Pancreas (tissue), 10 donors: ENCODE measurements at places on chromosomes 2 and 18. TPM values are rescaled to one million over a fixed set of nuclear protein-coding genes. Genes with fewer than 3 reads are reported as not detected.

DNA sequence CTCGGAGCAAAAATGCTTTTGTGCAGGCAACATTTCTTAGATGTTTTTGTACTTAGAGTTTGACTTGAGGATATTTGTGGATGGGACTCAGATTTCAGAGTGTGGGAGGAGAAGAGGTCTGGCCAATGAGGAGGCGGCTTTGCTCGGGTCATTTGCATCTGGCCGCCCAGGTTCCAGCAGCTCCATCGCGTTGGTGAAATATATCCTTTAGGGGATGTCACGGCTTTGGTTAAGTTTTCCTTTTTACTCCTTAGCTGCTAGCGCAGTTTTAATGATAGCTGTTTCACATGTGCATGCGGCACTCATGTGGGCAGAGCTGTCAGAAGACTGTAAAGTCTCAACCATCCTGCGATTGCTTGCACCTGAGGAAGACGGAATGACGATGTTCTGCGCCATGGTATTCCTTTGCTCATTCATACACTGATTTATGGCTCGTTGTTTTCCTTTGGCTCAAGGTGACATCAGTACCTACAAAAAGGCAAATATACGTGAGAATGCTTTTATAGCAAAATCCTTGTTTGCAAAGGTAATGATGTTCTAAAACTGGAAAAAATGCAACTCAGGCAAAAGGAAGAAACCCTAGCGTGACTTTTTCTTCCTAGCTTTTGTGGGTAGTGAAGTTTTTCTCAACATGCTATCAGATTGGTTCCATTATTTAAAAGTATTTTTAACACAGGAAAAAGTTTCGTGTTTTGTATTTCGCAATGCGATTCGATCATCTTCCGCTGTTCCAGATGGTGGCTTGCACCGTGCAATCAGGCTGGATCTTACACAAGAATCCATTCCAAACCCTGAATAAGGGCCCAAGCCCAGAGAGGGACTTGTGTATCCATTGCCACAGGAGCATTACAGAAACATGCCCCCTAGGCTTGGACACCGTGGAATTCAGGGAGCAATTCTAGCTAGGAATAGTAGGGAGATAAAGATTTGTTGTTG lies 70.5 kb upstream of the ZNF516 start:
- DNase-seq, result peak; percentile 52

DNA sequence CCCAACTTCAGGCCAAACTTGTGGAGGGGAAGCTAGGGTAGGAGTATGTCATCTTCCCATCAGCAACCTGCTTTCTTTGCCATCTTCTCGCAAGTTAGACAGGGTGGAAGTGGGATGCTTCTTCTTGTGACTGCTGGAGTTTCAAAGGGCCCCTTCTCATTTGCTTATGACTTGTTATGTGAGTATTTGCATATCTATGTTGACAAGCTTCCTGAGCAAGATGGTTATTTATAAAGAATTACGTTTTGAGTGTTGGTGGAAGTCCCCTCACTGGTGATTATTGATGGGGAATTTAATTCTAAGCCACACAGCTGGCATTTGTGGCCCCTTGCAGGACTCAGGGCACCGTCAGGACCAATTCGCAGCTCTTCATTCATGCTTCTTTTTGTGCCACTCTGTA lies 791.0 kb downstream of the LRRTM4 start:
- no peak for DNase-seq

GRCh38 chr2:47249157-47249900 lies 94.2 kb upstream of the STPG4 start:
- DNase-seq, result no peak

DNA sequence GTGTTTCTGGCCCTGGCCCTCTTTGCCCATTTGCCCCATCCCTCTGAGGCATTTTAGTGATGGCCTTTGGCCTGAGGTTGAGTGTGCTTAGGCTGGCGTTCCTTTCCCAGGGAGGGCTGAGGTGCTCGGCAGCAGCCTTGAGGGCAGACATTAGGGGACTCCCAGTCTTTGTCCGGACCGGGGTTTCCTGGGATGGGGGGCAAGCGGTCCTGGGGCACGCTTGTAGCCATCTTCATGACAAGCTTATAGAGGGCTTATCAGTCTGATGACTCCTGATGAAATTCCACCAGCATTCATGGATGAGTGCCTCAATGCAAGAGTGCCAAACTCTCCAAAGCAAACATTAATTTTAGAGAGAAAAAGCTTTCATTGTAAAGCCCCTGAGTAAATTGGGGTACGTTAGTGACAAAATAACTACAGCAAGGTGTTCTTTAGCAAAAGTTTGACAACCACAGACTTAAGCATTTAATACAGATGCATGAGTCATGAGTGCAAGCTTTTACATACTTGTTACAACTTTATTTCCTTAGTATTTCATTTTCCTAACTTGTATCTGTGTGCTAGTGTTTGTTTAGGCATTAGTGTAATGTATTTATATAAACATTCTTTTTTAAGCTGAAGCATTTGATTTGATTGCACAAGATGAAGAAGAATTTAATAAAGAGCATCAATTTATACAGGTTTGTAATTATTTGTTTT lies 45.6 kb downstream of the CEP192 start:
- no peak for DNase-seq

- no peak for DNase-seq
These were observed 108.1 kb downstream of the LYPD6 start for GRCh38 chr2:149438330-149438960.

- DNase-seq, result no peak
These were observed 28.5 kb downstream of the MAP4K3 start for GRCh38 chr2:39408351-39409136.

GRCh38 chr2:198285216-198285615 lies 480.8 kb downstream of the PLCL1 start:
- DNase-seq, result no peak

GRCh38 chr18:12369211-12369610 lies 7.8 kb downstream of the AFG3L2 start:
- DNase-seq, result no peak

- DNase-seq, result no peak
These were observed 44.1 kb downstream of the ACAA2 start for GRCh38 chr18:49769047-49769728.

DNA sequence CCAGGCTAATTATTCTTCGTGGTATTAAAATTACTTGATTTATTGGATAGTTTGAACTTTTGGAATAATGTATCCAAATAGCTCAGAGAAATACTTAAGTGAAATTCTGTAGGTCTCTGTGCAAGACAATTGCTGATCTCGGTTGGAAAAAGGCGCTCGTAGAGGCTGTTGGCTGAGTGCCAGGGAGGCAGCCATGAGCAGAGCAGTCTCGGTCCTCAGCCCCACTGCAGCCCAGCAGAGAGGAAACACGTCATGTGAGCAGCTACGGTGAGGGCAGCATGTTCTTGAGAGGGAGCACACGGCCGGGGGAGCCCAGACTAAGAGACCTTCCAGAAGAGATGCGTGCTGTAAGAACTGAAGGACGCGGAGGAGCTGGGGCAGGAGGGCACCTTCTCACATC lies 42.5 kb downstream of the DCDC2C start:
- no peak for DNase-seq

DNA sequence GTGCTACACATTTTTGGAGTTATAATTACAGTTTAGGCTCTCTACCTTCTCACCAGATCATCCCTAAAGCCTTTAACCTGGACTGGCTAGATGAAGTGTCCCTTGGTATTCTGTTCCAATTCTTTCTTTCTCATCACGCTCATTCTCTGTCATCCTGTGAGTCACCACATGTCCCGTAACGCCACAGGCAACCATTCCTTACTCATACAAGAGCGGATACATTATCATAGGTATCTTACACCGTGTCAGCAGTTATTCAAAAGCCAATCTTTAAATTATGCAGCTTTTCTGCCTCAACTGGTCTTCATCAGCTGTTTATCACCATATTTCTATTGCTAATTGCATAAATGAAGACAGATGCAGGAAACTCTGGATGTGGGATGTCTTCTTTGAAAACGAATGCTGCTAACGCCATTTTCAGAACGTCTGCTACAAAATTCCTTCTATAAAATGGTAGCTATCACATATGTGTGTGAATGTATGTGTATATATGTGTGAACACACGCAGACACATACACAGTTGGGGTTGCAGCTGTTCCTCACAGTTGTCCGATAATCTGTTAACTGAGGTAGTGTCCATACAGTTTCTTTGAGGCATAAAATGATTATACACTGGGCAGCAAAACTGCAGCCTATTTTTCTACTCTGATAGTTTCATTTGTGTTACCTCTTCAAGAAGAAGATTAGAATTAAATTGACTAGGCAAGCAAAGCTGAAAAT lies 47.9 kb downstream of the EML6 start:
- DNase-seq, result no peak

DNA sequence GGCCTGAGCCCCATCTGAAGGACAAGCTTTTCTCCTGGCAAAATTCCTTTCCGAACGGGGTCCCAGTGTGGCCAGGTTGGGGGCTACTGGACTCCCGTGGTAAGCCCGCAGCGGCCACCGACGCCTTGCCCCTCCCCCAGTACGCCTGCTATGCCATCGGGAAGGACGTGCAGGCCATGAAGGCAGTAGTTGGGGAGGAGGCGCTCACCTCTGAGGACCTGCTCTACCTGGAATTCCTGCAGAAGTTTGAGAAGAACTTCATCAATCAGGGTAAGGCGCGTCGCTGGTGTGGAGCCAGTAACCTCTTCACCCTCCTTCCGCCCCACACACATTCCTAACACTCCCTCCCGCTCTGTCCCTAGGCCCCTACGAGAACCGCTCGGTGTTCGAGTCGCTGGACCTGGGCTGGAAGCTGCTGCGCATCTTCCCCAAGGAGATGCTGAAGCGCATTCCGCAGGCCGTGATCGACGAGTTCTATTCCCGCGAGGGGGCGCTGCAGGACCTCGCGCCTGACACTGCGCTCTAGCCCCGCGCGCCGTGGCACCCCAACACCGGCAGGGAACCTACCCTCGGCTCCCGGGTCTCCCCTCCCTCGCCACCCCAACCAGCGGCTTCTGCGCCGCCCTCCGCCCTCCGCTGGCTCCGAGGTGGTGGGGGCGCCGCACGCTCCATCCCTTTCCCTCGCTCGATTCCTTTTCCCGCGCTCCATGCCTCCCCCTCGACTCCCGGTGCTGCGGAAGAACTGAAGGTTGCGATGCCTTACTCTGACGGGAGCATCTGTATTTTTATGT lies 13.6 kb upstream of the ANKRD53 start:
- DNase-seq, result peak; percentile 50

DNA sequence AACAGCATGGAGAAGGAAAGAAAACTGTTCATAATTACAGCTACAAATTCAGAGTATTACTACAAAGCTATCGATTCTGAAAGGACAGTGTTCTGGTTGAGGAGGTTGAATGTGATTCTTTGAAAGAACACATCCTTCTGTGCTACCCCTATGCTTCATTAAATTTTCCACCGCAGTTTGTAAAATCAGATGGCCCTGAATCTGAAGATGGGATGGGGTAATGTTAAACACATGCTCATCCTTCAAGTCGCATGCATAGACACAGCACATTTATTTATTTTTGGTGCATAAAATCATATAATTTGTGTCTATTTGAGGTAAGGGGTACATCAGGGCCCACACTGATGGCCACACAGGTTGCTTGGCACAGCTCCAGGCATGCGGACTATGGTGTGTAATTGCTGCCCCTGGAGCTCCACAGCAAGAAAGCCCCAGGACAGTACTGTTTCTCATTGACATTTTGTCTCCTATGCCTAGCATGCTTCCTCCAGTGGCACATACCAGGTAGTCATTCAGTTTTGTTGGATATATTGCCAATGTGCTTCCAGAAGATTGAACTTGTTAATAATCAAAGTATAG lies 238.8 kb upstream of the TANK start:
- no peak for DNase-seq

DNA sequence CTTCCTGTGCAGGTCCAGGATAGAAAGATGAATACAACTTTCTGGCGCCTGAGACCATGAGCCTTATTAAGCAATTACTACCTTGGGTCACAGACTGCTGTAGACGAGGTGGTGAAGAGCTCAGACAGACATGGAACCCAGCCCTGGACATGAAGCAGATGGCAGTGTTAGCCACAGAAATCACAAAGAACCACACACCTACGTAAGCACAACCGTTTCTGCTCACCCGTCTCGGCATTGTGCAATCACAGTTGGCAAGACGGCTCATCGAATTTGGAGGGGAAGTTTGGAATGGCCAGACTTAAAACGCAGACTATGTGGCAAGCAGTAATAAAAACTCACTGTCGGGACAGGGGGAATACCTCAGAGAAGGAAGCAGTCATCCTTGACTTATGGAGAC lies 24.3 kb upstream of the ASPRV1 start:
- DNase-seq, result no peak

The VPS54 gene
- total RNA-seq, result 18.1 TPM

The GULP1 gene
- 15.5 TPM for total RNA-seq

The CYRIA gene
- 2.2 TPM for total RNA-seq

The MAL gene
- total RNA-seq, result 1.2 TPM

The RNMT gene
- 11.0 TPM for total RNA-seq

The FAM124B gene
- 0.42 TPM for total RNA-seq

The DTNB gene
- total RNA-seq, result 12.3 TPM

The GAL3ST2 gene
- not detected for total RNA-seq

The EMILIN1 gene
- total RNA-seq, result 8.0 TPM

The EPAS1 gene
- total RNA-seq, result 165 TPM
